ENCODE measurements at places on chromosomes 12 and 14. TPM values are rescaled to one million over a fixed set of nuclear protein-coding genes. Genes with fewer than 3 reads are reported as not detected.

The AKAP6 gene
- polyA plus RNA-seq = 0.49 TPM

The TTC7B gene
- 1.7 TPM for polyA plus RNA-seq

The FRMD6 gene
- polyA plus RNA-seq = 0.67 TPM

The TAS2R42 gene
- polyA plus RNA-seq = not detected

The VPS33A gene
- polyA plus RNA-seq = 30.6 TPM

DNA sequence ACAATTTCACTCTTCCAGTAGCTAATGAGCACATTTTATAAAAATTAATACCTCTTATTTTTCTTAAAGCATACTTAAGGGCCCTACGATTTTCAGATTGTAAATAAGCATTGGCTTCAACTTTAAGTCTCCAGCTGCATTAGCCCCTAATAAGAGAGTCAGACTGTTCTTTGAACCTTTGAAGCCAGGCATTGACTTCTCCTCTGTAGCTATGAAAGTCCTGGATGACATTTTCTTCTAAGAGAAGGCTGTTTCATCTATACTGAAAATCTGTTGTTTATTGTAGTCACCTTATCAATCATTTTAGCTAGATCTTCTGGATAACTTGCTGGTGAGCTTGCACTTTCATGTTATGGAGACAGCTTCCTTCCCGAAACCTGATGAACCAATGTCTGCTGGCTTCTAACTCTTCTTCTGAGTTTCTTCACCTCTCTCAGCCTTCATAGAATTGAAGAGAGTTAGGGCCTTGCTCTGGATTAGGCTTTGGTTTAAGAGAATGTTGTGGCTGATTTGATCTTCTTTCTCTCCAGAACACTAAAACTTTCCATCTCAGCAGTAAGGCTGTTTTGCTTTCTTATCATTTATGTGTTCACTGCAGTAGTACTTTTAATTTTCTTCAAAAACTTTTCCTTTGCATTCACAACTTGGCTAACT is 377.1 kb upstream of the RGS6 start:
- peaks cover 48% of the 10 kb centered on the region for H3K4me1 ChIP-seq
- no peaks in the 10 kb centered on the region for H3K27me3 ChIP-seq
- H3K36me3 ChIP-seq = no peaks in the 10 kb centered on the region
- peak overlapping the region; percentile 26 for H3K4me3 ChIP-seq

DNA sequence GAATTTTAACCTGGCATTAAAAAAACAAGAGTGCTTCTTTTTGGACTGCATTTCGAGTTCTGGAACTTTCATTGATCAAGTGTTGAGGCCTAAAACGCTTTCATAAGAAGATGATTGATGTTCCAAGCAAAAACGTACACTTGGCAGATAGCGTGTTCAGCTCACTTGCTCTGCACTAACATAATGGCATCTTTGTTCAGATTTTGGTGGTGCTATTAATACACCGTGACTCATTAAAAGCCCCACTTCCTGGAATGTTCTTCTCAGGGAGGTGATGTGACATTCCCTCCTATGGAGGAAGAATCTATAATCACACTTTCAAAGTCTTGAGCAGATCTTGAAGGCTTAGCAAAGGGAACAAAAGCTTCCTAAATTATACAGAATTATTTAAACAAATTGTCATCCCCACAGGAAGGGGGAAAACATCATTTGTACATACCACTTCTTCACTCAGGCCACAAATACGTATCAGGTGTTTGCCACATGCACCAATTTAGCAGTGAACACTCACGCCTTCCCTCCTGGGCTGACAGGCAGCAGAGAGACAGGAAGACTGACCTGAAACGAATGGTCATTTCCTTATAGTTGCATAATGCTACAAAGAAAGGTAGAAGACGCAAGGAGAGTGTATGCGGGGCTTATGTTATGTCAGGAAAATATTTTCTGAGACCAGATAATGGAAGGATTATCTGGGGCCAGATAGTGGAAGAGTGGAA is 15.4 kb downstream of the HSP90AA1 start:
- no peaks in the 10 kb centered on the region for H3K4me1 ChIP-seq
- H3K4me3 ChIP-seq = no peak overlapping the region
- no peak for DNase-seq

DNA sequence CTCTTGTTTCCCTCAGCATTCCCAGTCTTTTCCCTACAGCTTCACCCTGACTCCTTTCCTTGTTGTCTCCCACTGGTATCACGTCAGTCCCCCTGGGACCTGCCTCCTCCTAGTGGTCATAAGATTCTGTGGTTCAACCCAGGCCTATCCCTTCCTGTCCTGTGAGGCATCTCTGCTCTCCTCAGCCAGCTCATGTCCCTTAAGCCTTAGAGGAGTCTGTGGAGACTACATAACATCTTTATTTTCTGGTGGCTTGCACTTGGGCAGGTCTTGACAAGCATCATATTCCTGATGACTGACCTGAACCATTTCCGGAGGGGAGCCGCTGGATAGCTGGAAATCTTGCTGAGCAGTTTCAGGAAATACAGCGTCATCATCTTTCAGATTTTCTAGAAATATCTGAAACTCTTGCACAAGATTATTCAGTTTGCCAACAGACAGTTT is 688 bp downstream of the C12orf71 start:
- no peaks in the 10 kb centered on the region for H3K4me1 ChIP-seq
- H3K4me3 ChIP-seq = no peak overlapping the region
- no peaks in the 10 kb centered on the region for H3K36me3 ChIP-seq
- DNase-seq = no peak

- no peaks in the 10 kb centered on the region for H3K27me3 ChIP-seq
- H3K36me3 ChIP-seq = no peaks in the 10 kb centered on the region
- no peak for DNase-seq
- no peak overlapping the region for H3K4me3 ChIP-seq
- peaks cover 9% of the 10 kb centered on the region for H3K4me1 ChIP-seq
These were observed 57.6 kb downstream of the PELI2 start for GRCh38 chr14:56175773-56176172.

DNA sequence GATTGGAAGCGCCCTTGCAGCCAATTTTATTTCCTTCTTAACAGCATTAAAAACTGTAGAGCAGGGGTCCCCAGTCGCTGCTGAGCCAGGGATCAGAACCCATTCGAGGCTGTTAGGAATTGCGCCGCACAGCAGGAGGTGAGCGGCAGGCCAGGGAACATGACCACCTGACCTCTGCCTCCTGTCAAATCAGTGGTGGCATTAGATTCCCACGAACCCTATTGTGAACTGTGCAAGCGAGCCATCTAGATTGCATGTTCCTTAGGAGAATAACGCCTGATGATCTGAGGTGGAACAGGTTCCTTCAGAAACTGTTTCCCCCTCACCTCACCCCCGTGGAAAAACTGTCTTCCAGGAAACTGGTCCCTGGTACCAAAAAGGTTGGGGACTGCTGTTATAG is 107.4 kb downstream of the DNAI7 start:
- H3K27me3 ChIP-seq = no peaks in the 10 kb centered on the region
- no peak overlapping the region for H3K27ac ChIP-seq
- peaks cover 5% of the 10 kb centered on the region for H3K4me1 ChIP-seq
- no peak overlapping the region for H3K4me3 ChIP-seq
- peaks cover 30% of the 10 kb centered on the region for H3K36me3 ChIP-seq

DNA sequence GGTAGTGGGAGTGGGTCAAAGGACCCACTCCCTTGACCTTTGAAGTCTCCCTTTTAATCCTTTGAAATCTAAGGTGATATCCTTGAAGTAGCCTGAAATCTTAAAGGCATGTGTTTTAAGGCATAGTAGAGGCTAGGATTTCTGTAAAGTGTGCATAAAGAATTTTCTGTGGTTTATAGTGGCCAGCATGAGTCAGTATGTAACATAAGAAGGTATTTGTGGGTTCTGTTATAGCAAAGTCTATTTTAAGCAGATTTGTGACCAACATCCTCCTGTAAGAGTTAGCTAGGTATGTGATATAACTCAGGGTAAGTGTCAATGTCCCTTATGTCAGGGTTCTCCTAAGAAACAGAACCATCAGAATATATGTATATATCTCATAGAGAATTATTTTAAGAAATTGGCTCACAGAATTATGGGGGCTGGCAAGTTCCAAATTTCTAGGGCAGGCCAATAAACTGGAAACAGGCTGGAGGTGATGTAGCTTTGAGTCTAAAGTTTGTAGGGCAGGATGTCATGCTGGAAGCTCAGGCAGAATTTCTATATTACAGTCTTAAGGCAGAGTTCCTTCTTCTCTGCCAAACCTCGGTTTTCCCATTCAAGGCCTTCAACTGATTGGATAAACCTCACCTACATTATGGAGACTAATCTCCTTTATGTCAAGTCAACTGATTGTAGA is 18.7 kb upstream of the EPYC start:
- H3K4me3 ChIP-seq = no peak overlapping the region
- H3K27ac ChIP-seq = no peak overlapping the region
- no peaks in the 10 kb centered on the region for H3K36me3 ChIP-seq
- no peaks in the 10 kb centered on the region for H3K4me1 ChIP-seq

GRCh38 chr12:66168410-66168809 is 1.4 kb downstream of the TMBIM4 start:
- H3K36me3 ChIP-seq = peaks cover 5% of the 10 kb centered on the region
- peak overlapping the region; percentile 98 for H3K27ac ChIP-seq
- peaks cover 27% of the 10 kb centered on the region for H3K4me1 ChIP-seq
- H3K4me3 ChIP-seq = peak overlapping the region; percentile 97
- no peaks in the 10 kb centered on the region for H3K27me3 ChIP-seq

GRCh38 chr12:4307593-4308333 is 13.2 kb upstream of the TIGAR start:
- peaks cover 21% of the 10 kb centered on the region for H3K36me3 ChIP-seq
- no peaks in the 10 kb centered on the region for H3K4me1 ChIP-seq
- H3K4me3 ChIP-seq = no peak overlapping the region
- no peak for DNase-seq
- H3K27ac ChIP-seq = no peak overlapping the region

DNA sequence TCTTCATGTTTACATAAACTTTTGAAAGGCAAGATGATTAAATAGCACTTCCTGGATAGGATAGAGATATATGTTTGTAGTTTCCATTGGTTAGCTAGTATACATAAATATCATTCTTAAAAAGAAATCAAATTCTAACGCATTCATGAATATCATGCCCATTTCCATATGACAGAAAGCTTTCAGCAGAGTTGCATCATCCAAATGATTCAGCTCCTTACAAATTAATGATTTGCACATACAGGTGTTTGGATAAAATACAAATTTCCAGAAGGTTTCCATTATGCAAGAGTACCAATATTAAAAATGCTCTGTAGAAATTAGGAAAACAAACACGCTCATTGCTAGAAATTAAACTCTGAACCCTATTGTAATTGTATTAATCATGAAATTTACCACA is 264.4 kb downstream of the FOXG1 start:
- DNase-seq = no peak
- no peaks in the 10 kb centered on the region for H3K27me3 ChIP-seq
- H3K4me3 ChIP-seq = no peak overlapping the region
- H3K4me1 ChIP-seq = no peaks in the 10 kb centered on the region

- H3K27me3 ChIP-seq = no peaks in the 10 kb centered on the region
- peaks cover 34% of the 10 kb centered on the region for H3K4me1 ChIP-seq
- no peak overlapping the region for H3K27ac ChIP-seq
- H3K4me3 ChIP-seq = peak overlapping the region; percentile 19
- DNase-seq = no peak
- H3K36me3 ChIP-seq = no peaks in the 10 kb centered on the region
These were observed 516 bp downstream of the NINJ2 start for GRCh38 chr12:662566-663292.

GRCh38 chr14:88430976-88431375 is 45.5 kb downstream of the SPATA7 start:
- H3K4me3 ChIP-seq = no peak overlapping the region
- H3K27me3 ChIP-seq = no peaks in the 10 kb centered on the region
- H3K36me3 ChIP-seq = no peaks in the 10 kb centered on the region

DNA sequence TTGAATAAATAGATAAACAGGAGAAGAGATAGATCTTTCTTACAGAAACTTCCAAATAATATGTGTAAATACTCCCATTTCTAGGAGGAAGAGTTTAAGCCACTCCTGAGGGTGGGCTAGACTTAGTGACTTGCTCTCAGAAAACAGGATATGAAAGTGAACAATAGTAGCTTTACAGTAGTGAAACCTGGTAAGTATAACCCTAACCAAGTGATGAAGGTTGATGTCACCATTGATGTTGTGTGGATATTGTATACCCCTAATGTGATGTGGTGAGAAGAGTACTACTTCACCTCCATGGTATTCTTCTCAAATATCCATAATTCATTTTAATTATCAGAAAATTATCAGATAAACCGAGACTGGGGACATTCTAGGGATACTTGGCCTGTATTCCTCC is 20.9 kb downstream of the AKAP6 start:
- H3K27ac ChIP-seq = no peak overlapping the region
- no peaks in the 10 kb centered on the region for H3K4me1 ChIP-seq
- H3K4me3 ChIP-seq = no peak overlapping the region
- H3K27me3 ChIP-seq = no peaks in the 10 kb centered on the region
- DNase-seq = no peak
